ENCODE measurements at places on chromosomes 3 and 15.

DNA sequence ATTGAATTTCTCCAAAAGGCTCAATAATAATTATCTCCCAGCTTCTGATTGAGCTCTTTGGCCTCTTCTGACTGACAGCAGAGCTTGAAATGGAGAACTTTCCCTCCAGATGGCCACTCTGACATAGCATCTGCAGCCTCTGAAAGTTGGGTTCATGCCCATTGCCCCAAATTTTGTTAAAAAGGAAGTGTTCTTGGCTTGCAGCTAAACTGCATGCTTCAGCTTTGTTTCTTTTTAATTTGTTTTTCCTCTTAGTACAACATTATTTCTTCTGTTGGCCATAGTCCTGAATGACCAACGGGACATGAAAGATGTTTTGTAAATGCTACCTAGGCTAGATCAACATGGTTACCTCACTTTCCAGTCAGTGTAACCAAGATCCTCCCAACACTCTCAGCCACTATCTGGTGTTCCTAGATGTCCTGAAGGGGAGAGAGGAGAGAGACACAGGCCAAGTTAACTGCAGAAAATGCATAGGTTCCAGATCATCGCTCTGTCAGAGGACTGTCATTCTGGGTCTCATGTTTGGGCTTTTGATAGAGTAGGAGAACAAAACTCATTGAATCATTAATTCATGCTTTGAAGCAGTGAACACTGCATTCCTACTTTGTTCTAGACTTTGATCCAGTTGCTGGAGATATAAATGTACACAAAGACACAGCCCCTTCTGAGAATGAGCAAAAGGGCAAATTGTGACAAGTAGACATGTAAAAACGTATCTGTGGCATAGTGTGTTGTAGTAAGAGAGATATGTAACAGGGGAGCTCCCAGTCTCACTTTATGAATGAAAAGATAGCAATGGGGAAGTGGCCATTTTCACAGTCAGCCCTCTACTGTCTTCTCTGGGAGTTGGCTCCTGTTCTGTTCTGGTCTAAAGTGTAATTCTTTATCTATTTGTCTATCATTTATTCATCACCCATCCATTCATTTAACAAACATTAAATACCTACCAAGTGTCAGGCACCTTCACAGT, 156.2 kb downstream of the ZNF621 start:
- peak; percentile 33 for DNase-seq

DNA sequence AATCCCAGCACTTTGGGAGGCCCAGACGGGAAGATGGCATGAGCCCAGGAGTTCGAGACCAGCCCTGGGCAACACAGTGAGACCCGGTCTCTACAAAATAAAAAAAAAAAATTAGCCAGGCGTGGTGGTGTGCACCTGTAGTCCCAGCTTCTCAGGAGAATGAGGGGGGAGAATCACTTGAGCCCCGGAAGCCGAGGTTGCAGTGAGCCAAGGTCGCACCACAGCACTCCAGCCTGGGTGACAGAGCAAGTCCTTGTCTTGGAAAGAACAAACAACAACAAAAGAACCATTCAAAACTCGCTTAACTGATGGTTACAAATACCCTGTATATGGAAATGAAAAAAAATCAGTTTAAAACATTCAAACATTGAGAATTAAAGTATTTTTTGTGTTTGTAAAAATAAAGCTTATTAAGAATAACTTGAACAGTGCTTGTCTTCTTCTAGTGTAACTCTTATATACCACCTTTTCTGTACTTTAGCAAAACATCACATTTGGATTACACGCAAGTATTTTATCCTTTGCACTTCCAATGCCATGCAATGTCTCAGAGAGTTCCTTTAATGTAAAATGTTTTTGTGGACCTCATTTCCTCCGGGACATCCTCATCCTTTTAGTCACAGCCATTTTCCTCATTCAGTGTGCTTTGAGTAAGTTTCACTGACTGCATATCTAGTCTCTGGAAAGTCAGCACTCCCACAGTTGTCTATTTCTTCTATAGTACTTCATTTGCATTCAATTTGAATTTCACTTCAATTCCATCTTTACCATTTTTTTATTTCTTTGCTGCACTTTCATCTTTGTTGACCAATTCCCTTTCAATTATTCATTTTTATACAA, 113.0 kb upstream of the GOLGA8J start:
- no peak for DNase-seq

DNA sequence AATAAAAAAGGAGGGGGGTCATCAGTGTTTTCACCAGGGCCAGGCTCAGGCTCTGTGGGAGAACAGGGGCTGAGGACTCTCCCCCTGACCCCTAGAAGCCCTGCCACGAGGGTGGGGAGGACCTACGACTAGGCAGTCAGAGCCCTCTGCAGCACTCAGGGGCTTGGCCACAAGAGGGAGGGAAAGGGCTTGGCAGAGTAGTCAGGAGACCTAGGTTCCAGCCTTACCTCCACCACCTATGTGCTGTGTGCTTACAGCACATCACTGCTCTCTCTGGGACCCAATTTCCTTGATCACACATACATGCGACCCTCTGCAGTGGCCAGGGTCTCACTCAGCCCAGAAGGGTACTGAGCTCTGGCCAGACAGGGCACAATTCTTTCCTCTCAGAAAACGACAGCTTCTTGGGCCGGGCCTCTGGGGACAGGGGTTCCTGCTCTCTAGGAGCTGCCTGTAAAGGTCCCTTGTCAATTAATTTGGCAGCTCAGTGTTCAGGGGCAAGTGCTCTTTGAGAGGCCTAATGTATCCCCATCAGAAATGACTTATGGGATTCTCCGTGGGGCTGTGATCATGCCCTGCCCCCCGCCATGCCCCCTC, 16.4 kb upstream of the SKIC8 start:
- DNase-seq: peak; percentile 35

GRCh38 chr3:11014253-11014652, 21.7 kb downstream of the SLC6A1 start:
- no peak for DNase-seq

- DNase-seq: no peak
Observed at GRCh38 chr3:55880357-55880756, 393.3 kb upstream of the WNT5A start.

All from RPMI8226 (cell line).